ENCODE measurements at places on chromosomes 1 and 21.

DNA sequence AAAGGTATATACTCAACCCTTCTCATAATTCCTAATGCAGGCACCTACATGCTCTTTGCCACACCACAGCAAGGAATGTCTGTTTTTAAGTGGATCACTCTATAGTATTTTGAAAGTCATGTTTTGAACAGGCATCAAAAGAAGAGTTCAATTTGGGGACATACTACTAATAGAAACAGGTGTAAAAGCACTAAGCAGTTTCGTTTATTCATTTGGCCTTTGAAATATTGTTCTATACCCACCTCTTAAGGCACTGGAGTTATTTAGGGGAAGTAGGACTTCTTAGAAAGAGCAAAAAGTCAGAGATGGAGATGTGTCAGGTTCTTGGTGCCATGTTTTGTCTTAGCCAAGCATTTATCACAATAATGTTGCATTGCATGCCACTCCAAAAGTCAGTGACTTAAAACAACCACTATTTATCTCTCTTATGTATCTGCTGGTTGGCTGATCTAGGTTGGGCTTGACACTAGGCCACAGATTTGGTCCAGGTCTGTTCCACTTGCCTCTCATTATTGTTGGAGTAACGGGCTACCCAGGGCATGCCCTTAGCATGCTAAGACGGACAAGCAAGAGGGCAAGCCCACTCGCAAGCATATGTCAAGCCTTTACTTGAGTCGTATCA lies 107.5 kb downstream of the RGL1 start:
- DNase-seq: no peak

GRCh38 chr1:93612510-93612909 lies 69.1 kb downstream of the BCAR3 start:
- DNase-seq: no peak

- DNase-seq: no peak
These were observed 116.3 kb downstream of the DAB1 start for GRCh38 chr1:57307392-57308170.

DNA sequence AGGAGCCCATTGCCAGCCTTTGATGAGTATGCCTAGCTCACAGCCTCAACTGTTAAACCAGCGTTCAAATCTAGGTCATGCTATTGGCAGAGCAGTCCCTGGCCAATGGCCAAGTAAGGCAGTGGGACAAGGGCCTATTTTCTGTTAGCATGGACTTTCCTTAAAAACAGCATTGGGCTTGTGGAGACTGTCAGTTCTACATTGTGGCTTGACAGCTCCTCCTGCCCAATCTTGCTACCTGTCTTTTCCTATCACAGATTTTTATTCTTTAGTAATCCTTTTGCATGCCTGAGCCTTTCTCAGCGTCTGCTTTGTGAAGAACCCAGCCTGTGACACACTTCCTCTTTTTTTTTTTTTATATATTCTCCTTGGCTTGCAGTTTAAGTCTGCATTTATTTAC lies 56.4 kb downstream of the DIP2A start:
- no peak for DNase-seq

- no peak for DNase-seq
These were observed 51.6 kb downstream of the EIF2B3 start for GRCh38 chr1:44934791-44935190.

DNA sequence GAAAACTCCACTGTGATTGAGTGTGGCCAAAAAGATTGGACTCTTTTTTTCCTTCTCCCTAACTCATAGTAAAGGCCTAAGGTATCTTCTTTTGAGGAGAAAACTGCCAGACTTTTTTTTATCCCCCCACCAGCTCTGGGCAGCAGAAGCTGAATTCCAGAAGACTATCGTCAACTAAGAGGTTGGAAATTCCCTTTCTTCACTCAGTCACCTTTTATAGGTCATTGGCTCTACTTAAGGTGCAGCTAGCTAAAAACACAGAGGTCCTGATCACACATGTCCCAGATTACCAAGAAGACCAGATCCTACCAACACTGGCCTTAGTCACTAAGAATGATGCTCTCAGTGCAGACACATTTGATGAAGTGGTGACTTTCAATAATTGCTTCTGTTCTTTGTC lies 1441.2 kb downstream of the PLA2G4A start:
- DNase-seq: no peak

GRCh38 chr1:68811806-68812205 lies 314.9 kb upstream of the DEPDC1 start:
- DNase-seq: no peak

DNA sequence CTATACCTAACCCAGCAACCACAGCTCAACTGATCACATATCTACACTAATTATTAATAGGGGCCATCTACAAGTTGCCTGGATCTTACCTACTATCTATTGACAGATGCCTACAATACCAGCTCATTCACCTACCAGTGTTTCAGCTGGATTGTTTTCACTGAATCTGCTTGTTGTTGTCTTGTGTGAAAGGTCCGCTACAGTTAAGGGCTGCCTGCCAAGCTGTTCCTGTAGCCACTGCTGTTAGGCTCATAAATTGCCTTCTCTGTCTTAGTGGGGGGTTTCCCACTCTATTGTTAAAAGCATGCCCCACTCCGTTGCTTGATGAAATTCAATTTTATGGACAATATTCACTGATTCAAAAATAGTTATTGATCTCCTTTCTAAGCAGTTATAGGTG lies 199.7 kb upstream of the TMPRSS15 start:
- DNase-seq: no peak

DNA sequence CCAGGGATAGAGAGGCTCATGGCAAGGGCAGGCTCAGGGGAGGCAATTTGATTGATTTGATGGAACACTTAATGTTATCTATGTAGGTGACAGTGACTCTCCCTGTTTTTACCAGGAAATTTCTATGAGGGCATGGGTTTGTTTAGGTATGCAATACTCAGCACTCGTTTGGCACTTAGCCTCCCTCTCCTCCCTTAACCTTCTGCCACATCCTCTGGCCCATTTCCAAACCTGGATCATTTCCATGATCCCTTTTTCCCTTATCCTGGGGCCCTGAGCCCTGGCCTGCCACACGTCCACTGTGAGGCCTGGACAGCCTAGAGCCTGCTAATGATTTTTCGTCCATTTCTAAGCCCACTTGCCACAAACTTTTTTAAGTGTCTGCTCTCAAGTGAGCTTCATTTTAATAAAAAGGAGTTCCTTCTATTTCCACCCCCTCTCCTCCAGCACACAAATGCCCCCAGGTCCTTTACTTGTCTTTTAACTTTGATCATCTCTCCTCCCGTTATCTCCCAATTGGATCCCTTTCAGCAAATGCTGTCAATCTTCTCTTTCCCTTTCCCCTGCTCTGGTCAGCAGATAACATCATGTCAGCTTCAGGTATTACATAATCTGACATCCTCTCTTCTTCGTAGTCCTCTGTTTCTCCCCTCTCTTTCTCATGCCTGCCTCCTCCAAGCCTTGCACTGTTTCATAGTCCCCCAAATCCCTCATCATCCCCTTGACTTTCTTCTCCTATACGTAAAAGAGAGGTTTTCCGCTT lies 37.8 kb upstream of the GADD45A start:
- DNase-seq: no peak

- peak; percentile 72 for DNase-seq
These were observed 60.4 kb upstream of the PSEN2 start for GRCh38 chr1:226809785-226810571.

DNA sequence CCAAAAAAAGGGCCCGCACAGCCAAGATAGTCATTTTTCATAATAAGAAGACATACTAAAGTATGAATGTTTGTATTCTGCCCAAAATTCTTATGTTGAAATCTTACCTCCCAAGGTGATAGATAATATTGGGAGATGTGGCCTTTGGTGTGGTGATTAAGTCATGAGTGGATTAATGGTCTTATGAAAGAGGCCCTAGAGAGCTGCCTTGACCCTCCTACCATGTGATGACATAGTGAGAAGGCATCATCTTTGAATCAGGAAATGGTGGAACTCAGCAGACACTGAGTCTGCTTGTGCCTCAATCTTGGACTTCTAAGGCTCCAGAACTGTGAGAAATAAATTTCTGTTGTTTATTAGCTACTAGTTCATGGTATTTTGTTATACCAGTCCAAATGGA lies 11.8 kb upstream of the RNPC3 start:
- DNase-seq: no peak

GRCh38 chr1:12773438-12773837 lies at the start of gene PRAMEF12:
TSS of gene PRAMEF12 (plus strand) at chr1:12773738. CDS start at chr1:12774868, 1,130 bp downstream.
- DNase-seq: no peak

DNA sequence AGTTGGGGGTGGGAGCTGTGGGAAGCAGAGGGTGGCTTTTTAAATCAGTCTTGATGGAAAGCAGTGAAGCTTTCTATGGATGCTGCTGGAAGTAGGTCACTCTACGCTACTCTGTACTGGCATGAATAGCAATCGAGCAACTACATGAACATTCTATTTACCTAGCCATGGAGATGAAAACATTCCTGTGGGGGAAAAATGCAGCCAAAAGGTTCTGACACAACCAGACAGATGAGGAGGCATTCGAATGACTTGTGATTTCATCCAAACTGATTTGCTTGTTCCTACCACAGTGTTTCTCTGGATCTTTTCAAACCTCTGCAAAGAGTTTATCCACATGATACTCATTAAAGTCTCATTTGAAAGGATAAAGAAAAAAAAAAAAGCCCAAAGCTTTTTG lies 95.0 kb downstream of the ASTN1 start:
- DNase-seq: no peak

DNA sequence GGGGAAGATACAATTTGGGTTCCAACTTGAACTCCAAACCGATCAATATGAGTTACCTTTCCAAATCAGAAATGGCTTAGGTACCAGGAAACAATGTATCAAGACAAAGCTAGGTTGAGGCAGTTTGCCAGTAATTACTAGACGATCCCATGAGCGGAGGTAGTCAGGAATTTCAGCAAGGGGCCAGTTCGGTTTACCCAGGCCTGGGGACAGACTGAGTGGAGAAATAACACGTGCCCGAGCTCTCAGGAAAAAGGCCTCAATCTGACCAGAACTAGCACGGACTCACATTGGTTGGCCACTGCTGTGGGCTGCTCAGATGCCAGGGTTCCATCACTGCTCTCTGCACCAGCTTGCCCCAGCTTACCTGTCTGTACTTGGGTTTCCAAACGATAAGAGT lies 15.3 kb downstream of the CLSTN1 start:
- no peak for DNase-seq

GRCh38 chr1:3590139-3590763 lies 21.1 kb downstream of the MEGF6 start:
- no peak for DNase-seq

DNA sequence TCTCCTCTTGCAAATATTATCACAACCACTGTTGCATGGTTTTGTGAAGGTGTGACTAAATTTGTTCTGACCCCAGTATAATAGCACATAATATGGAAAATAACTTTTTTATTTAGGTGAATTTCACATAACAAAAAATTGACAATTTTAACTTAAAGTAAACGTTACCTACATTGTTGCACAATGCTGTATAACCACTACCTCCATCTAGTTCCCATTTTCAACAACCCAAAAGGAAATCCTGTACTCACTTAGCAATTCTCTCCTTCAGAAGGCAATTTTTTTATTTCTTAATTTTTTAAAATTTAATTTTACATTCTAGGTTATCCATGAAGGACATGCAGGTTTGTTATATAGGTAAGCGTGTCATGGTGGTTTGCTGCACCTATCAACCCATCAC lies 95.2 kb downstream of the KCNJ6 start:
- DNase-seq: no peak

- peak; percentile 20 for DNase-seq
These were observed 32.4 kb downstream of the EIF2D start for GRCh38 chr1:206579747-206580437.

DNA sequence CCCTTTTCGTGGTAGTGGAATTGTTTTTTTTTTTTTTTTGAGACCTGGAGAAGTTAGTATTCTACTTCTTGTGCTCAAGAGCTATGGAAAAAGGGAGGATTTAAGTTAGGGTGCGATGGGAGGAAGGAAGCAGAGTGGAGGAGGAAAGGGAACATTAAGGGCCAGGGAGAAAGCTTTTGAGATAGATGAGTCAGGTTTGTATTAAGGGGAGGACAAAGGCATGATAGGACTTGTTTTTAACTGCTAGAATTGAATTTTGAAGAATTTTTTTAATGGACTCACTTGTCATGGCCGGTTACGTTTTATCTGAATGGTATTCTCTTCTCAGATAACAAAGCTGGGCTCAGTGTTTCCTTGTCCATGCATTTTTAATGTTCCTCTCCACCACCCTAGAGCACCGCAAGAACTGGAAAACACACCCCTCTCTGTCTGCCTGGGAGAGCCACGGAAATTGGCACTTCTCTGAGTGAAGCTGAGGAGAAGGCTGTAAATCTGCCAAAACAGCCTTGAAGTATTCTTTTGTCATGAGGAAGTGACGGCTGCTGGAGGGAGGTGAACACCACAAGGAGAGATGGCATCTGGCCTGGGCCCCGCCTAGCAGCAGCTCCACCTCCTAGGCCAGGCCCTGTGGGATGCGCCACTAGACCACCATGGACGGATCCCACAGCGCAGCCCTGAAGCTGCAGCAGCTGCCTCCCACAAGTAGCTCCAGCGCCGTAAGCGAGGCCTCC lies 3.5 kb downstream of the NIPAL3 start:
- DNase-seq: peak; percentile 18

DNA sequence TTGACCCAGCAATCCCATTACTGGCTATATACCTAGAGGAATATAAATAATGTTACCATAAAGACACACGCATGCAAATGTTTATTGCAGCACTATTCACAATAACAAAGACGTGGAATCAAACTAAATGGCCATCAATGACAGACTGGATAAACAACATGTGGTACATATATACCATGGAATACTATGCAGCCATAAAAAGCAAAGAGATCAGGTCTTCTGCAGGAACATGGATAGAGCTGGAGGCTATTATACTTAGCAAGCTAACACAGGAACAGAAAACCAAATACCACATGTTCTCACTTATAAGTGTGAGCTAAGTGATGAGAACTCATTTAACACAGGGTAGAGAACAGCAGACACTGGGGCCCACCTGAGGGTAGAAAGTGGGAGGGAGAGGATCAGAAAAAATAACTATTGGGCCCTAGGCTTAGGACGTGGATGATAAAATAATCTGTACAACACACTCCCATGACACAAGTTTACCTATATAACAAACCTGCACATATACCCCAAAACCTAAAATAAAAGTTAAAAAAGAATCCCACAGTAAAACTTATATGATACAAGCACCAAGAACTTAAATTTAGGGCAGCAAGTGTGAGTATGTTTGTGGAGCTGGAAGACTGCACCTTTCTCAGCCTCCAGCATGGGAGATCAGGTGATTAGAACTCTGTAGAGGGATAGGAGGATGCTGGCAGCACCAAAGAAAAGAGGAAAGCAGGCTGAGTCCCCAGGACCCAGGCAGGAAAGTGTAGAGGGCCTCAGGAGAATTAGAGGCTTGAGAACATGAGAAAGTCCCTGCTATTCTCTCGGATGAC lies 320.8 kb upstream of the USP24 start:
- no peak for DNase-seq

- DNase-seq: no peak
These were observed 10.4 kb upstream of the LAMC2 start for GRCh38 chr1:183175631-183176030.

DNA sequence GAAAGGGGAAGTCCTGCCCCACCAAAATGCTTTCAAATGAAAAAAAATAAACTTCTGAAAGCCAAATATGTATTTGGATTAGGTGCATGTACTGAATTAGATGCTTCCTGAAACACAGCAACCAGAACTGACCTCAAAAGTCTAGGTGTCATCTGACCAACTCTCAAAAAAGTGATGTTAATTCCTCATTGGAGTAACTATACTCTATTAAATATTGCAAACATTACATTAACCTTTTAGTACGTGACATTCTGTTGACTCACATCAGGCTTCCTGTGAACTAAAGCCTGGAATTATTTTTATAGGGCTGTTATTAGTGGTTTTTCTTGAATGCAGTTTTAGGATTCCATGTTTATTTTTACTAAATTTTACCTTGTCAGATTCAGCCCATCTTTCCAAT lies 73.5 kb downstream of the ASTN1 start:
- DNase-seq: no peak

GRCh38 chr1:233661376-233662159 lies 47.7 kb downstream of the KCNK1 start:
- no peak for DNase-seq
